ENCODE measurements at places on chromosomes 13 and 19.
A peak's percentile ranks its signal among the peaks of the same experiment; 100 is the strongest.

DNA sequence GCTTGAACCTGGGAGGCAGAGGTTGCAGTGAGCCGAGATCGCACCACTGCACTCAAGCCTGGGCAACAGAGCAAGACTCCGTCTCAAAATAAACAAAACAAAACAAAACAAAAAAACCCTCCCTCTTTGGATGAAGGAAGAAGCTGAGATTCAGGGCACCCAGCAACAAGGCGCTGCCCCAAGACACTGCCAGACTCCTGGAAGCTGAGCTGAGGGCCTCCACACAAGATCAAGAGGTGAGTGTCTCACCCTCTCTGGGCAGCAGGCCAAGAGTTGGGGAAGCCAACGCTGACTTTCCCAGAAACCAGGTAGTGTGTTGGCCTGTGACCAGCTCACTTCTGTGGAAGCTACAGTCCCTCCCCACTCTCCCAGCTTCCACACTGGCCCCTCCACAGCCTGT, 3.7 kb upstream of the TYROBP start:
- DNase-seq = no peak

DNA sequence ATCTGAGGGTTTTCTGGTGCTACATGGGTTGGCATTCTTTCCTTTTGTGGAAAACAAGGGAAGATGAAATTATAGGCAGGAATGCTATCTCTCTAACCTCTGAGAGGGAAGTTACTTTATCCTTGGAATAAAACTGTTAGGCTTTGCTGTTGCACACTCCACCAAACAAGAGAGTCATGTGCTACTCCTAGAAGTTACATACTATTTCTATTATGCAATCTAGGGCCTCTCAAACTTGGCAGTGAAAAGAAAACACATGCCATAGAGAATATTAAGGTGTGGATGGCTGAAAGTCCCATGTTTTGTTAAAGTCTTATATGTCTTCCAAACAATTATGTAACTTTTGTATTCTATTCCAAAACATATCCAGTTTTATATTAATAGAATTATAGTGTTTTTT, 367.9 kb downstream of the SLC7A1 start:
- DNase-seq = no peak

DNA sequence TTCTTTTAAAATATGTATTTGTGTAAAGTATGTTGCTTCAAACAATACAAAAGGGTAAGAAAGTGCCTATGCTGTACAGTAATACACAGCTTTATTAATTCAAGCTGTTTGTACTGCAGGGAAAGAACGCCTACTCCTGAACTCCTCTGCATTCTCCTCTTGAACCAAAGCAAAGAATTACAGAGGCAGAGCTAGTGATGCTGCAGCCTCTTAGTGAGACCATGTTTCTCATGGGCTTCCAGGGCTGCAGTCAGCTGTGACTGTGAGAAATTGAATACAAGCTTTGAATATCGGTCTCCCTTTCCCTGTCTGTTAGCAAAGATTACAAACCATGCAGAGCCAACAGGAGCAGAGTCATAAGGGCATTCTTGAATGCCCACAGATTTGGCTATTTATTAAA, 248.5 kb downstream of the SLITRK1 start:
- DNase-seq = no peak

- no peak for DNase-seq
These were observed 289.8 kb upstream of the DACH1 start for GRCh38 chr13:72156760-72157159.

DNA sequence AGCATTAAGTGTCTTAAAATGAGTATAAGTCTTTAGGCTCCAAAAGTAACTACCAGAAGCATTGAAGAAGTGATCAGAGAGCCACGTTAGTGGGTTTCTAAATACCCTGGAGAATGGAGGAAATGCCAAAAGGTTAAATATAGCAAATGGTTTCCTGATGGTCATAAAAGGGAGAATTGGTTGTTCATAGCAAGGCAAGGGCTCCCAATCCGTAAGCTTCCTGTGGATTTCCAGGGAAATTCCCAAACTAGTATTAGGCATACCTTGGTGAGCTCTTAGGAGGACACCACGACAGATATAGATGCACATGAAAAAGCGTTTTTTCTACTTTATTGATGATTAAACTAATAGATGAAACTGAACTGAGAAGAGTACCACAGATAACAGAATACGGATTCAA, 410.9 kb downstream of the FOXO1 start:
- no peak for DNase-seq

GRCh38 chr19:30692181-30692811, 320.1 kb downstream of the ZNF536 start:
- DNase-seq = no peak

GRCh38 chr13:94233401-94233800, 246.1 kb downstream of the DCT start:
- DNase-seq = no peak

- no peak for DNase-seq
These were observed 205.5 kb downstream of the NALCN start for GRCh38 chr13:101210774-101211173.

- DNase-seq = no peak
These were observed 25.1 kb upstream of the MEIS3 start for GRCh38 chr19:47444388-47444821.

- peak; percentile 81 for DNase-seq
These were observed 57.1 kb downstream of the ZNF568 start for GRCh38 chr19:36973021-36973843.

GRCh38 chr13:48009284-48009683, 8.2 kb upstream of the SUCLA2 start:
- DNase-seq = no peak

All from NCI-H187 (cell line).